ENCODE measurements at places on chromosomes 1 and 21. TPM values are rescaled to one million over a fixed set of nuclear protein-coding genes. Genes with fewer than 3 reads are reported as not detected.
A peak's percentile ranks its signal among the peaks of the same experiment; 100 is the strongest.

DNA sequence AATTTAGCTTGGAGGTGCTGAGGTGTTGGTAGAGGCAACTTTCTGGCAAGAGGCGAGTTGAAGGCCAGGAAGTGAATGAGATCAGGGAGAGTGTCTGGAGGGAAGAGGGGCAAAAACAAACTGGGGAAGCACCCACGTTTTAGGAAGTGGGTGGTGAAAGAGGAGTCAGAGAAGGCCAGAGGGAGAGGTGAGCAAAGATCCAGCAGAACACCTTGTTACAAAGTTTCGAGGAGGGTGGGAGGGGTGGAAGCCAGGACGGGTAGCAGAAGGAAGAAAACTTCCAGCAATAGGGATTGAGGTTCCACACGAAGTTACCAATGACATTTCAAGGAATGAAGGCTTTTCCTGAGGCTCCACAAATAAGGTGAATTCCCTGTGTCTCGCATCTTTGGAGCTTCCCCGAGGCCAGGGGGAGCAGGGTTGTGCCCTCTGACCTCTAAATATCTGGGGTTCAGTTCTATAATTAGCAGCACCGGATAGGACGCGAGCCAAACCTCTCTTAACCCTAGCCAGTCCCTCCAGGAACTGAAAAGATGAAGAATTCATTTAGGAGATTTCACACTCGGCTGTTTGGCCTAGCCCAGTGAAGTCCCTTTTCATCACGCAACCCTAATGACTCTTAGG, 578 bp upstream of the SESN2 start:
- DNase-seq = no peak

Gene MIXL1
- not detected for total RNA-seq

DNA sequence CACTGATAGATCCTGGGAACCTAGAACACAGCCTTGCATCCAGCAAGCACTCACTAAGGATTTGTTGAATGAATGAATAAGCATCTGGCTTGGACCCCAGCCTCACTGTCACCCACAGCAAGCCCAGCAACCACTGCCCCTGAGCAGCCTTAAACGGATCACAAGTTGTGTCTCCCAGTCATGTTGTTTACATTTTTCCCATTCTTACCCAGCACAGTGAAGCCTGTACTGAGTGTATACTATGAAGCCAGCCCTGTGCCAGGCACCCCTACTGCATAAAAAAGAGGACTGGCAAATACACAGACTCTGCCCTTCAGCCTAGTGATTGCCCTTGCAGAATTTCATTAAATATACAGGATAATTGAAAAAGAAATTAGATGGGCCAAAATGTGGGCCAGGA, 30.2 kb downstream of the RRAGC start:
- DNase-seq = no peak

DNA sequence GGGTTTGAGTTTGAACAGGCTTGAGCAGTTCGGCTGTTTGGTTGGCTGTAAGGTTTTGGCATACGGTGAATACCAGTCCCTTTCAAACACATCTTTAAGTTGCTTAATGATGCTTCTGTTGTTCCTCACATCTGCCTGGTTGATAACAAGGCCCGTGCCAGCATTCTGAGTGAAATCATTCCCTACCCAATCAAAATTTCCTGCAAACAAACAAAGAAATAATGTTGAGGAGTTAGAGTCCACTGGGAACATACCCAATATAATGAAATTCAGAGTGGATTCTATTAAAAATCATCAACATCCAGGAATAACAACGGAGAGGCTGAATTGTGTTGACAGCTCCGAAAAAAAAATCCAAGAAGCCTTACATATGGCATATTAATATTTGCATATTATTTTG, 91.0 kb upstream of the MAP1LC3C start:
- no peak for DNase-seq

Gene C1orf141
- total RNA-seq = not detected

DNA sequence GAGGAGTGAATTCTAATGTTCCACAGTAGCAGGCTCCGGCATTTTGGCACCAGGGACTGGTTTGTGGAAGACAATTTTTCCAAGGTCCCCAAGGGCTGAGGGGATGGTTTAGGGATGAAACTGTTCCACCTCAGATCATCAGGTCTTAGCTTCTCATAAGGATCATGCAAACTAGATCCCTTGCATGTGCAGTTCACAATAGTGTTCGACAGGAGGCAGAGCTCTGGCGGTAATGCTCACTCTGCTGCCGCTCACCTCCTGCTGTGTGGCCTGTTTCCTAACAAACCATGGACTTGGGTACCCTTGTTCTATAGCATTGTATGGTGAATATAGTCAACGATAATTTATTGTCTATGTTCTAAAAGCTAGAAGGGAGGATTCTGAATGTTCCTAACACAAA, 16.6 kb downstream of the CRNN start:
- no peak for DNase-seq

DNA sequence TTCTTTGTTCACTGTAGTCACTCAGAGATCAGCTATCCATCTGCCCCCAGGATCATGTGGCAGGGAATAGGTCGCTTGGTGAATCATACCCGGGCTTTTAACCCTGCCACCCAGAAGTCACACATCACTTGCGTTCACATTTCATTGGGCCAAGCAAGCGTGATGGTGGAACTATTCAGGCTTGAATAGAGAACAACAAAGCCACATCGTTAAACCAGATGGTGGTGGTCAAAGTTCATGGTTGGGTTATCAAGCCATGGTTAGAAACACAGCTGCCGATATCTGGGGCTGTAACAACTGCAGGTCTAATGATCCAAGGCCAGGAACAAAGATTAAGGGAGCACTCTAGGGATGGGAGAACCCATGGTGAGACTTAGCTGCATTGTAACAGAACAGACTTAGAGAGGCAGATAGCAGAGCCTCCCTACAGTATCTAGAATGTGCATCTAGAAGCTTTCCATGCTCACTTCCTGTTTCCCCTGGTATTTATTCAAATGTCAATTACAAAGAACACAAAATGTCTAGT, 40.0 kb upstream of the PTPRC start:
- no peak for DNase-seq

Gene GJB3
- total RNA-seq = not detected

GRCh38 chr1:77597310-77597709, 85.1 kb downstream of the ZZZ3 start:
- DNase-seq = no peak

GRCh38 chr21:34640858-34641257, 25.9 kb upstream of the RCAN1 start:
- peak; percentile 68 for DNase-seq

- DNase-seq = no peak
Measured at GRCh38 chr1:238451781-238452310, 561.1 kb upstream of the ZP4 start.

GRCh38 chr1:216766633-216767327, 43.6 kb upstream of the ESRRG start:
- no peak for DNase-seq

DNA sequence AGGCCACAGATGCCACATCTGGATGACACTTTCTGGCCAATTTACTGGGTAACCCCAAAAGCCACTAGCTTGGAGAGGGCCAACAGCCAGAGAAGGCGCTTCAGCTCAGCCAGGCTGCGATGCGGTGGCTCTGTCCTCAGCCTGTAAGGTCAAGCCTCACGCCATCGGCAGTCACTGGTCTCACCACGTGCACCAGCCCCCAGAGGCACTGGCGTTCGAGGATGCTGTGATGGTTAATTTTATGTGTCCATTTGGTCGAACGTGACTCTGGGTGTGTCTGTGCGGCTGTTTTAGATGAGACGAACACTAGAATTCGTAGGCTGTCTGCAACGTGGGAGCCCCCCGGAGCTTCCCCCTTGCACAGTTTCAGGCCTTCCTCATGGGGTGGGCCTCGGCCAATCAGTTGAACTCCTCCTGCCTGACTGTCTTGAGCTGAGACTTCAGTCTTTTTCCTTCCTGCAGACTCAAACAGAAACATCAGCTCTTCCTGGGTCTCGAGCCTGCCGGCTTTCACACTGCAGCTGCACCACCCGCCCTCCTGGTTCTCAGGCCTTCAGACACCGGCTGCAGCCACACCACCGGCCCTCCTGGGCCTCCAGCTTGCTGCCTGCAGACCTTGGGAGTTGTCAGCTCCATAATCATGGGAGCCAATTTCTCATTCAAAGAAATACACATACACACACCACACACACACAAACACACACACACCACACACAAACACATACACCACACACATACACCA, 41.6 kb upstream of the SLC45A1 start:
- no peak for DNase-seq

Gene CHI3L2
- 0.83 TPM for total RNA-seq

GRCh38 chr1:36829961-36830360, 204.4 kb downstream of the GRIK3 start:
- DNase-seq = no peak

- no peak for DNase-seq
Measured at GRCh38 chr1:54390655-54391054, 15.5 kb downstream of the SSBP3 start.

DNA sequence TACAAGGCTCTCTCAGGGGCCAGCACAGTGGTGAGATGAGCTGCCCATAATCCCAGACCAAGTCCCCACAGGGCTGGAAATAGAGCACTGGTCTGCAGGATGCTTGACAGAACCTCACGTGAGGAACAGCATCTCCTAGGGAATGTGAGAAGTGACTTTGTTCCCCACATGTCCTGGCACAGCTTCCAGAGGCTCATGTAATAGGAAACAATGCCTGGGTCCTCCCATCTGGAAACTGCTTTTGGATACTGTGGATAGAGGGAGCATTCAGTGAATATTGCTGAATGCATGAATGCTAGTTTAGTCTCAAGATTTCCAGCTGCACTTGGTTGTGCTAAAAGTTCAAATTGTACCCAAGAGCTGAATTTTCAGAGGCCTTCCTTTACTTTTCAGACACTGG, 146.2 kb downstream of the TNR start:
- DNase-seq = no peak

GRCh38 chr21:31279986-31280385, 64.1 kb downstream of the TIAM1 start:
- DNase-seq = no peak

Gene MAN1A2
- total RNA-seq = 26.8 TPM

Gene HORMAD1
- 0.38 TPM for total RNA-seq

Gene CYP4A22
- total RNA-seq = not detected

All from LHCN-M2 (cell line).